CD4-positive, CD25-positive, alpha-beta regulatory T cell (primary cell): ENCODE measurements at places on chromosomes 2 and 18.

- DNase-seq: no peak
Measured at GRCh38 chr2:73072129-73072395, 550 bp upstream of the SFXN5 start.

GRCh38 chr2:102399499-102400141 is 23.3 kb upstream of the IL18RAP start:
- DNase-seq: no peak

- DNase-seq: no peak
Measured at GRCh38 chr2:27798948-27799645, 27.6 kb downstream of the MRPL33 start.

GRCh38 chr18:10139783-10140410 is 226.1 kb downstream of the VAPA start:
- no peak for DNase-seq

GRCh38 chr2:239991689-239992314 is 33.3 kb downstream of the NDUFA10 start:
- no peak for DNase-seq

GRCh38 chr2:98070081-98070480 is 16.9 kb upstream of the VWA3B start:
- no peak for DNase-seq

DNA sequence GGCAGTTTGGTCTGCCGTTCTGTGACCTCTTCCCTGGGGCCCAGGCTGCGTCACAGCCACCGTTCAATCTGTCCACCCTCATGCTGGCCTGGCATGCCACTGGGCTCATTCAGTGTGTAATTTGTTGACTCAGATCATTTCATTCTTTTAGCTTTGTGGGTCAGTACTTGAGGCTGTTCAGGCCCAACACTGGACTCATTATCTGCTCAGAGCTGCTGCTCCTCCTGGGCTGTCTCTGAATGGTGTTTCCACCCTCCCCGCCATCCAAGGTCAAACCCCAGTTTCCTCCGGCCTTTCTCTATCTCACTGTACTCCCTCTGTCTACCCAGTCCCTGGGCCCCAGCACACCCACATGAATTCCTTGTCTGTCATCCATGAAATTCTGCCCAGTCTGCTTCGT is 152.4 kb upstream of the NCK2 start:
- DNase-seq: no peak

- DNase-seq: no peak
Measured at GRCh38 chr2:213806125-213806726, 522.0 kb downstream of the SPAG16 start.

GRCh38 chr2:239908744-239909143 is 116.4 kb downstream of the NDUFA10 start:
- DNase-seq: no peak

GRCh38 chr2:113058411-113058994 is 495 bp upstream of the IL36RN start:
- DNase-seq: no peak

DNA sequence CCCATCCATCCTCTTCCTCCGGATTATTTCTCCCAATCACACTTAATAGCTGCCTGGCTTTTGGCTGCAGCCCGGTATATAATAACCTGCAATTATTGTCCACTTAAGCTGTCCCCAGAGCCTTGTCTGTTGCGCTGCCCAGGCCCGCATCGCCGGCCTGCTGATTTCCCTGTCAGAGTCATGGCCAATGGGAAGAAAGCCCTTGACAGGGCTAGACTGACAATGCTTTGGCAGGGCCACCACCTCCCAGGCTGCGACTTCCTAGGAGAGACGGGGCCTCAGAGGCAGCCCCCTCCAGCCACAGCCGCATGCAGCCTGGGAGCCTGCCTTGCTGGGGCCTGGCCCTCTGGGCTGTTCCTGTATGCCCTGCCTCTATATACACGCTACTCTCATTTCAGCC is 10.0 kb upstream of the CELF4 start:
- no peak for DNase-seq

GRCh38 chr18:22257022-22257543 is 87.7 kb downstream of the GATA6 start:
- no peak for DNase-seq

DNA sequence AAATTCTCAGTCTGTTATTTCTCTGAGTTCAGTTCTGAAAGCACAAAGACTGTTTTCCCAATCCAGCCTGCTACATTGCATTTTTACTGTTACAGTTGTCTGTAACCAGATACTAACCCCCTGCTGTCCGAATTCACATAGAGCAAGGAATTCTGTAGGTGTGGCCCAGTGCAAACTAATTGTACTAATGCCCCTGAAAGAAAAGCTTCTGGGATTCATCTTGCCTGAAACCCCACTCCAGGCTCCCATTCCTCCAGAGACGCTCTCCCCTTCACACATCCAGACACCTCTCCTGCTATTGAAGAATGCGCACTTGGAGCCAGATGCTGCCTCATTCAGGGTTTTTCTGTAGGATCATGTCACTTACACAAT is 127.0 kb downstream of the TTC32 start:
- DNase-seq: no peak

- DNase-seq: no peak
Measured at GRCh38 chr2:166831930-166832329, 56.4 kb upstream of the XIRP2 start.

- no peak for DNase-seq
Measured at GRCh38 chr2:216553093-216553478, 54.4 kb downstream of the RPL37A start.

- DNase-seq: no peak
Measured at GRCh38 chr2:172173174-172173706, 70.5 kb upstream of the DLX2 start.

DNA sequence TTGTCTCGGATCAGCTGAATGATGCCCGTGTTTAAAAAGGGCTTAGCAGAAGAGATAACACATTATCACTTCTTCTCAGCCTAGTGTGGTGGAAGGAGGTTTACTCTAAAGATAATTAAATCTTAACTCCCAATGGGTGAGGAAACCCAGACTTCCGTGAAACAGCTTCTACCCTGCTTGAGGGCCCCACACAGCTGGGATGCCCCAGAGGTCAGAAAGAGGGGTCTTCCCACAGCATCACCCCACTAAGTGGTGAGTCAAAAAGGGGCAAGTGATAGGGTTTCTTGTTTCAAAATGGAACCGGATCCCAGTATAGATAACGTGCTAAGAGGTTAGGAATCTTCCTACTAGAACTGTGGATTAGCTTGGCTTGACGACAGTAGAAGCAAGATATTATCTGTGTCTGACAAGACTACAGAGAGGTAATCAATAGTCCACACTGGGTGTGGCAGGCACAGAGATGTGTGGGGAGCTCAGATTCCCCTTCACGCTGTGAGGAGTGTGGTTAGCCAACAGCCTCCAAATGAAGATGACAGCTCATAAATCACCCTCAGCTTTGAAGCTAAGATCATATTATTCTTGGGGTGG is 129.6 kb upstream of the COPS8 start:
- DNase-seq: no peak

GRCh38 chr2:121173806-121174205 is 111.2 kb downstream of the TFCP2L1 start:
- DNase-seq: no peak

- DNase-seq: no peak
Measured at GRCh38 chr2:127196998-127197397, 23.1 kb downstream of the CYP27C1 start.

GRCh38 chr18:44817831-44818473 is 137.3 kb downstream of the SETBP1 start:
- no peak for DNase-seq

- DNase-seq: no peak
Measured at GRCh38 chr2:235709124-235709813, 215.4 kb downstream of the AGAP1 start.

DNA sequence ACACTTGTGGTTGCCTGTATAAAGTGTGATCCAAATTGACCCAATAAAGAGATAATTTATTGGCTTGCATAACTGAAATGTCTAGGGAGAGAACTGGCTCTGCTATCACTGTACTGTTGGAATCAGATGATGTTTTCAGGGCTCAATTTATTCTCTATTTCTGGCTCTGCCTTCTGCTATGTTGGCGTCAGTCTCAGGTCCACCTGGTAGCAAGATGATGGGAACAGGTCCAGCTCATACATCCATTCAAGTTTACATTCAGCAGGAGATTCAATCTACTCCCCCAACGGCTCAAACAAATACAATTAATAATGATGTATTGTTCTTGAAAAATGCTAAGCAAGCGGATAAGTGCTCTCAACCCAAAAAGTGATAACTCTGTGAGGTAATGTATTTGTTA is 297.7 kb upstream of the SYT4 start:
- no peak for DNase-seq

DNA sequence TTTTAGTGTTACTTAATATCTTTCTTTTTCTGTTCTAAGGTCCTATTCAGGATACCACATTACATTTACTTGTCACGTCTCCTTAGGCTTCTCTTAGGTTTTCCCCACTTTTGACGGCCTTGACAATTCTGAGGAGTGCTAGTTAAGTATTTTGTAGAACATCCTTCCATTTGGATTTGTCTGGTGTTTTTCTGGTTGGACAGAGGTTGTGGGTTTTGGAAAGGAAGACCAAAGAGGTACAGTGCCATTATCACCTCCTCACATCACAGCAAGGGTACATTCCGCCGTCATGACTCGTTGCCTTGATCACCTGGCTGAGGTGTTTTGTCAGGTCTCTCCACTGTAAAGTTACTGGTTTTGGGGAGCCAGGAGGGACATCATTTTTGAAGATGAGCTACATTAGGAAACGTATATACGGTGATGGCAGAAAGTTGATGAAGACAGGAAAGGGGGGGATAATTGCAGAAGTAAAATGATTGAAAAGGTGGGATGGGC is 88.4 kb upstream of the TMEM247 start:
- DNase-seq: no peak

- DNase-seq: no peak
Measured at GRCh38 chr2:119267604-119268003, 44.0 kb downstream of the STEAP3 start.

GRCh38 chr2:207810200-207810788 is 40.6 kb upstream of the FZD5 start:
- no peak for DNase-seq

GRCh38 chr18:78737006-78737915 is 242.4 kb upstream of the SALL3 start:
- DNase-seq: no peak

DNA sequence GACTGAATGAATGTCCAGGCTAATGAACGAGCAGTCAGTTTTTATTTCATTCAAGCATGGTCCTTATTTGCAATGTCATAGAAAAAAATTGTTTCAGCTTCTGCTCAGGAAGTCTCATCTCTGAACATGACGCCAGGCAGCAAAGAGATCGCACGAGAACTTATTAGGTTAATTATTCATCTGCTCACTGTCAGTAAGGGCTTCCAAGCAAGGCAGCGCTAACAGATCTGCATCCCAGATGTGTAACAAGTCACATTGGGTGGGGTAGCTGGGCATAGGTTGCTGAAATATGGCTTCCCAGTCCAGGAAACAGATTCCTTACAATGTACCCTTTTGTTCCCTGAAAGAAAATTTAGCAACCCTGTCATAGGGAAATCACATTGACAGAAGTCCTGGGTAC is 63.5 kb downstream of the ANKRD44 start:
- no peak for DNase-seq

DNA sequence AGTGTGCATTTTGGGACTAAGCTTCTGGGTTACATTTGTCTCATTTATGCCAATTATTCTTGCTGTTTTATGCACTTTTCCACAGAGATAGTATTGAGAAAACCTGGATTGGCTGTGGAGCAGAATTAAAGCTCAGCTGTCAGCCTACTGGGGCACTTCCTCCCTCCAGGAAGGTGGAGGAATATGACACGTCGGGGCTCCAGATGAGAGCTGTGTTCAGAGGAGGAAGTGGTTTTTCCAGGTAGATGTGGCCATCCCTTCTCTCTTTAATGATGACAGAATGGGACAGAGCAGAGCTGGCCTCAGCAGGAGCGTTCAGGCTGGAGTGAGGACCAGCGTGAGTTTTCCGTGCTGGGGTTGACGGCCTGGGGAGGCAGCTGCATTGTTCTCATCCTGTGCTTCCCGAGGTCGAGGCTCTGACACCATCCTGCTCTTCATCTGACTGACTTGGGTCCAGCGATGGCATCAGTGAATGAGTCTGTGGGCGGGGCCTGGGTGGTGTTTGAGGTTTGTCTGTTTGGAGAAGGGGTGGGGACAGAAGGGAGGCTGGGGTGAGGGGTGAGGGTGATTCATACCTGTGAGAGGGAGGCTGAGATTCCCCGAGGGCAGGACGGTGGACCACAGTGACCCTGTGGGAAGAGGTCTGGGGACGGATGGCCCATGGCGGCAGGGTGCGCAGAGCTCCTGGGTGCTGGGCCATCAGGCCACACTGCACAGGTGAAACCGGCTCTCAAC is 207.0 kb downstream of the LDLRAD4 start:
- no peak for DNase-seq

DNA sequence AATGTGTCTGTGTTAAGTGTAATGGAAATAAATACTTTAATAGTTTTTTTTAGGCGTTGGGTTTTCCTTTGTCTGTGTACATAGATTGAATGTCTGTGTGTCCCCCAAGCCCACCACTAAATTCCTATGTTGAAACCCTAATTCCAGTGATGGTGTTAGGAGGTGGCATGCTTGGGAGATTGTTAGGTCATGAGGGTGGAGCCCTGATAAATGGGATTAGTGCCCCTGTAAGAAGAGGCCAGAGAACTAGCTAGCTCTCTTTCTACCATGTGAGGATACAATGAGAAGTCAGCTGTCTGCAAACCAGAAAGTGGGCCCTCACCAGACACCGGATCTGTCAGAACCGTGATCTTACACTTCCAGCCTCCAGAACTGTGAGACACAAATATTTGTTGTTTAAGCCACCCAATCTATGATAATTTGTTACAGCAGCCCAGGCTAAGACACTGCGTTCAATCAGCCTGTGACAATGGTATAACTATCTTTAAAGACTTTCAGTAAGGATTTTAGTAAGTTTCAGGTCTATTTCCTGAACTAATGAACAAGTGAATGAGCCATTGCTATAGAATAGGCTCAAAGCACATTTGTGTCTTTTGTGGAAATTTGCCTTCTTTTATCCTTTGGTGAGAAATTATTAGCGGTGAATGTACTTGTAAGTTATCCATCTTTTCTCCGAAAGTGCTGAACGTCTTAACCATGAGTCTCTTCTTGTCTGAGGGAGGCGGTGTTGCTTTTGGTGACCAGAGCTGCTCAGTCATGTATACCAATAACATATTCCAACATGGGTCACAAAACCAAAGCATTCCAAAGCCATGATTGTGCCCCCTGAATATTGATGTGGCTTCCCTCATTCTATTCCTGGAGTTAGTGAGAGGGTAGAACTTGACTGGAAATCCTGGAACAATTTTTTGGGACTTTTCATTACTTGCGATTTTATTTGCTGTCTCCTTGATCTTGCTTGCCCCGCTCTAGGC is 29.6 kb upstream of the IL1R1 start:
- peak; percentile 38 for DNase-seq

DNA sequence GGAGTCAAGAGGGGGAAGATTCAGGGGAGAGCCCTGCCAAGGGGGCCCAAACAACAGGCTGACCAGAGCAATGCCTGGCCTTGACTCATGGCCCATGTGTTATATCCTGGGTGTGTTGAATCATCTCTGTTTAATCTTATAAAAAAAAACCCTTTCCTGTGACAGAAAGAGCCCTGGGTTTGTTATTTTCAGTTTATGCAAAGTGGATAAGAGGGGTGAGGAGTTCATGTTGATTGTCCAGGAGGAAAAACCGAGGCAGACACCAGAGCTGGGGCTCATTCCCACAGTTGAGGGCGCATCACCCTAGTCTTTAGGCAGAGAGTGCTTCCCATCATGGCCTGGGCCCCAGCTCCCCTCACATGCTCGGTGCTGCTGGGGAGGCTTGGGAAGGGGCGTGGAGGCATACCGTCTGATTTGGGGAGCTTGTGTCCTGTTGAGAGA is 30.9 kb upstream of the IL37 start:
- no peak for DNase-seq

- no peak for DNase-seq
Measured at GRCh38 chr18:6929370-6930102, 188.1 kb downstream of the LAMA1 start.
